Fibroblast of the aortic adventitia (primary cell): ENCODE measurements at places on chromosomes 13 and 19.

DNA sequence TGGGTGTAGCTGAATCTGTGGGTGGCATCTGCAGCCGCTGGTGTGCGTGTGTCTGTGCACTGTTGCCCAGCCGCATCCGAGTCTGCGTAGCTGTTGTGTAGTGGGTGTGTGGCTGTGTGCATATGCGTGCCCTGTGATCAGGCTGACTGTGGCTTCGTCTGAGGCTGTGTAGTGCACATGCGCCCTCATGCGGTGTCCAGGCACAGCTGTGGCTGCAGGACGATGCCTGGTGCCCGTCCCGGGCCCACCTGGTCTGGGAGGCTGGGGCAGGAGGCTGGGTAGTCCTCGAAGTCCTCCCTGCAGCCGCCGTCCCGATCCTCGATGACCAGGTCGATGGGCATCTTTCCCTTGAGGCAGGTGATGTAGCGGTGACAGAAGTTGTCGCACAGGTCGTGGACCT is 4.9 kb downstream of the MEIS3 start:
- no peak for DNase-seq

- DNase-seq, result peak; percentile 41
Observed at GRCh38 chr19:46373491-46374359, 26.8 kb downstream of the PPP5C start.

GRCh38 chr13:77523386-77523785 is 12.1 kb upstream of the SCEL start:
- no peak for DNase-seq

GRCh38 chr13:66534561-66534960 is 695.6 kb downstream of the PCDH9 start:
- DNase-seq, result no peak

- no peak for DNase-seq
Observed at GRCh38 chr19:2912306-2912705, 11.6 kb downstream of the ZNF57 start.

DNA sequence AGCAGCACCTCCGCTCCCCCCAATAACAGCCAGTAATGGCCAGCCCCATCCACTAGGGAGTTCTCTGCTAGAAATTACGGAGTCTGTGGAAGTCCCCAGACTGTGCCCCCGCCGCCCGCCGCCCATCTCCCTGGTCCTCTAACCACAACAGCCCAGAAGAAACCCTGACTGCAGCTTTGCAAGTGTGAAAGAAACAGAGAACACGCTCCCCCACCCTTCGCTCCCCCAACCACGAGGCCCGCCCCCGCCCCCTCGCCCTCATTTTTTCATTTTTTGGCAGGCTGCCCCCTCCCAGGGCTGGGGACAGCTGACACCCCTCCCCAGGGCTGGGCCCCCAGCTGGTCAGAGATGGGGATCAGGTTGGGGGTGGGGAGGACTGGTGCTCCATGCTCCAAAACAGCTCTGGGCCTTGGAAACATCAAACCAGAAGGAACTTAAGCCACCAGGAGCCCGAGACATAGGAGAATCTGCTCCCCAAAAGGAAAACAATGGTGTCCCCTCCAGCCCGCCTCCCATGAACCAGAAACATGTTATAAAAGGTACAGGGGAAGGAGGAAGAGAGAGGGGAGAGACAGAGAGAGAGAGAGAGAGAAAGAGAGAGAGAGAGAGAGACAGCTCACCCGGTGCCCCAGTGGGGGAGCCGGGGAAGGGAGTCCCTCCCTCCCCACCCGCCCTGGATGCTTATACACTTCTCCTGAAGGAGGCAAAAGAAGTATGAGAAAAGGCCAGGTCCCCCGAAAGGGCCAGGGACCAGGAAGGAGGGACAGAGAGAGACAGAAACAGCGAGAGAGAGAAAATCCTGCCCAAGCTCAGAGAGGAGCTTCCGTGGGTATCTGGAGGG is 29.8 kb upstream of the ASF1B start:
- no peak for DNase-seq

GRCh38 chr13:87235621-87236020 is 435.6 kb upstream of the SLITRK5 start:
- no peak for DNase-seq

- DNase-seq, result no peak
Observed at GRCh38 chr13:51763486-51763885, 40.5 kb downstream of the DHRS12 start.

DNA sequence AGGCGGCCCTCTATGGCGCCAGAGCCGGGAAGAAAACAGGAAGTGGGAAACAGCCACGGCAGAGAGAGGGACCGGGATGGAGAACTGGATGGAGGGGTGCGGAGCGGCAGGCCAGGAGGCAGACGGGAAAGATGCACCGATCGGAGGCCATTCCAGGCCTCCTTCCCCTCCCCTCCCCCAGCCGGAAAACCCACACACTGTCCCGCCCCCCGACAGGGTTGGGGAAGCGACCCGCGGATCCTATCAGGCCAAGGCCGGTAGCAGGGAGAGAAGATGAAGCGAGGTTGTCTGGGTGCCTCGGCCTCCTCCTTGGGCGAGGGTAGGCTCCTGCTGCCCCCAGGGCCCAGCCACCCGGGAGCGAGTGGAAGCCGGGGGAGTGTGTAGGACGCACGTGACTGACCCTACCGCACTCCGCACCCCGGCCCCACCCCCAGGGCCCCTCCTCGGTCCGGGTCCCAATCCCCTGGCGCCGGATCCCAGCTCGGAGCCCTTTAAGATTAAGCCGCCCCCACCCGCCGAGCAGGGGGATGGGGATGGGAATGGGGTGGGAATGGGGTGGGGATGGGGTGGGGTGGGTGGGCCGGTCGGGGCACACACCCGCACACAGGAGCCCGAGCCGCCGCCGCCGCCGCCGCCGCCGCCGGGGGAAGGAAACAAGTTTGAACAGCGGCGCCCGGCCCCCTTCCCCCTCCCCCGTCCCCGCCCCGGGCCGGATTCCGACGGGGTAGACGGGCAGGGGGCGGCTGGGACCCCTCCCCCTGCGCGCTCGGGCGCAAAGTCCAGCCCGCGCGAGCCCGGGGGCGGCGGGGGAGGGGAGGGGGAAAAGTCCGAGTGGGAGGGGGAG is 1.5 kb downstream of the ERF start:
- no peak for DNase-seq

- no peak for DNase-seq
Observed at GRCh38 chr13:43113603-43114002, 90.2 kb downstream of the DNAJC15 start.

- DNase-seq, result no peak
Observed at GRCh38 chr13:33459702-33460101, 174.1 kb upstream of the STARD13 start.

- peak; percentile 53 for DNase-seq
Observed at GRCh38 chr19:46728693-46729339, 11.9 kb upstream of the PRKD2 start.

- DNase-seq, result no peak
Observed at GRCh38 chr19:30587869-30588268, 215.7 kb downstream of the ZNF536 start.

- no peak for DNase-seq
Observed at GRCh38 chr13:108594153-108594552, 35.3 kb upstream of the MYO16 start.

GRCh38 chr19:51398096-51398704 is 7.8 kb upstream of the C19orf84 start:
- peak; percentile 41 for DNase-seq

- no peak for DNase-seq
Observed at GRCh38 chr13:27001705-27002104, 169.9 kb downstream of the USP12 start.

GRCh38 chr19:16197188-16197621 is 506 bp upstream of the AP1M1 start:
- peak; percentile 94 for DNase-seq

GRCh38 chr19:12790628-12791344 is 500 bp upstream of the JUNB start:
- DNase-seq, result no peak

DNA sequence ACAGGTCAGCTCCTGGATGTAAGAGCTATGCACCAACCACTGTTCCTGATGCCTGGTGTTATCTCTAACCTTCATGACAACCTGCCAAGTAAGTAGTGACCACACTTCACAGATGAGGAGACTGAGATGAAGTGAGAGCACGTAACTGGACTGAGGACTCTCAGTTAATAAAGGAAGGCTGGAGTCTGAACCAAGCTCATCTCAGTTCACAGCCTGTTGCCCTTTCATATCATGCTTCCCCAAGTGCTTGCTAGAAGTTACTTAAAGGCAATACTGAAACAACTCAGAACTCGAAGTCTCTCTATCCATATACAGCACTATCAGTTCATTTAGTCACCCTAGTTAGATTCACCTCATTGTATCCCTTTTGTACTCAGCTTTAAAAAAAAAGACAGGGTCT is 119.7 kb downstream of the ABCC4 start:
- DNase-seq, result no peak

DNA sequence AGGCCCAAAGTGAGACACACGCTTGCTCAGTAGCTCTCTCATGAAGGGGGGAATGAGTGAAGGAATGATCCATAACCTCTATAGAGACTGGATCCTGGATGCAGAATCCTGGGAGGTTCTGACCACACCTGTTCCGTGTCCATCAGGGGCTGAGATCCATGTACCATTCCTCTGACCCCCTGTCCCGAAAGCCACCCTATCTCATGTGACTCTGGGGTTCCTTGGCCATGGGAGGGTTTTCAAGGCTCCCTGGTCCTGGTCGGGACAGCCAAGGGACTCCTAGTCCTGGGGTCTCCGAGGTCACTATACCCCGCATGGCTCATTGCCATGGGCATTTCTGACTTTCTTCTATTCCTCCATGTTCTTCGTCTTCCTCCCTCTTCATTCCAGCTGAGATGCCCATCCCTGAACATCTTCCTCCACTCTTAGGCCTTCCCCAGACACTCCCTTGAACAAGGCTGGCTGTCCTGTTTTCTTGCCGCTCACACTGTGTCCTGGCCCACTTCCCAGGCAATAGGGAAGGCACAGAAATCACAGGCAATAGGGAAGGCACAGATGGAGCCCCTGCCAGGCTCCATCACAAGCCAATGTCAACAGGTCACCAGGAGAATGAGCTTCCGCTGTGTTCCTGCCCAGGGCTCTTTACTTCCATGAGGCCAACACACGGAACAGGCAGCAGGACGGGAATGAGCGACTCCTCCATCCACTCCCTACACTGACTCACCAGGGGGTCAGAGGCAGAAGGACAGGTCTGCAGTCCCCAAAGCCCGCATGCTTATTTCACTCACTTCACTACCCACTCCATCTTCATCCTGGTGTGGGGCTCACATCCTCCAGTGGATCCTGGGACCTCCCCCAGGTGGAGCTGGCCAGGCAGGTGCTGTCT is 3.2 kb downstream of the CEACAM5 start:
- DNase-seq, result no peak

GRCh38 chr19:41341669-41342490 is 11.8 kb downstream of the TGFB1 start:
- no peak for DNase-seq

DNA sequence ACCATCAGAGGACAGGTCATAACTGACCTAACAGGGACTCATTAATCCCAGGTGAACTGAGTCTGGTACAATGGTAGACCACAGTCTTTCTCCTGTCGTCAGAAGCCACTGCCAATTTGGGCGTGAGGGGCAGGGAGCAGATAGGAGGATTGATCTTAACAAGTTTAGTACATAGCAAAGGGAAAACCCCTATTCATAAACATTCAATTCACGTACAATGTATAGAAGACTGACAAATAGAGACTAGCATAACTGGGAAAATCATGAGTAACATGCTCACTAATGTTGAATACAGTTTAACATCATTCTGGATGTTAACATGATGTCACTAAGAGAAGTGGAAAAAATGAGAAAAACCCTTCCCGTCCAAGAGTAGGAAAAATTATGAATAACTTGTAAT is 54.1 kb downstream of the SLC7A1 start:
- no peak for DNase-seq

GRCh38 chr13:105665284-105665683 is 870.2 kb downstream of the EFNB2 start:
- no peak for DNase-seq

DNA sequence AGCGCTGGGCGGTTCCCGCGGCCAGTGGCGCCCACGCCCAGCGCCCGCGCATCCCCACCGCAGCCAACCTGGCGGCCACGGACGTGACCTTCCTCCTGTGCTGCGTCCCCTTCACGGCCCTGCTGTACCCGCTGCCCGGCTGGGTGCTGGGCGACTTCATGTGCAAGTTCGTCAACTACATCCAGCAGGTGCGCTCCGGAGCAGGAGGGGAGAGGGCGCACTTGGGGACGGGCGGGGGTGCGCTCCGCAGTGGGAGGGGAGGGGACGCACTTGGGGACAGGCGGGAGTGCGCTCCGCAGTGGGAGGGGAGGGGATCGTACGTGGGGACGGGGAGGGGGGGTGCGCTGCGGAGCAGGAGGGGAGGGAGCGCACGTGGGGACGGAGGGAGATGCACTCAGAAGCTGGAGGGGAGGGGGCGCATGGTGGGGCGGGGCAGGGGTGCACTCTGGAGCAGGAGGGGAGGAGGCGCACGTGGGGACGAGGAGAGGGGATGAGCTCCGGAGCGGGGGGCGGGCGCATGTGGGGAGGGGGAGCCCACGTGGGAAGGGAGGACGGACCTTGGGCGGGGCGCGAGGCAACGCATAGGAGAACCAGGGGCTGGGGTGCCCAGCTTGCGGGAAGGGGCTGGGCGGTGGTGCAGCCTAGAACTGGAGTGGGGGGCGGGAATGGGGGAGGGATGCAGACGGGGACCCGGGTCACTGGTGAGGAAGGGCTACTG is 1.5 kb downstream of the KISS1R start:
- no peak for DNase-seq

- DNase-seq, result no peak
Observed at GRCh38 chr19:49818649-49819370, 721 bp downstream of the MED25 start.

DNA sequence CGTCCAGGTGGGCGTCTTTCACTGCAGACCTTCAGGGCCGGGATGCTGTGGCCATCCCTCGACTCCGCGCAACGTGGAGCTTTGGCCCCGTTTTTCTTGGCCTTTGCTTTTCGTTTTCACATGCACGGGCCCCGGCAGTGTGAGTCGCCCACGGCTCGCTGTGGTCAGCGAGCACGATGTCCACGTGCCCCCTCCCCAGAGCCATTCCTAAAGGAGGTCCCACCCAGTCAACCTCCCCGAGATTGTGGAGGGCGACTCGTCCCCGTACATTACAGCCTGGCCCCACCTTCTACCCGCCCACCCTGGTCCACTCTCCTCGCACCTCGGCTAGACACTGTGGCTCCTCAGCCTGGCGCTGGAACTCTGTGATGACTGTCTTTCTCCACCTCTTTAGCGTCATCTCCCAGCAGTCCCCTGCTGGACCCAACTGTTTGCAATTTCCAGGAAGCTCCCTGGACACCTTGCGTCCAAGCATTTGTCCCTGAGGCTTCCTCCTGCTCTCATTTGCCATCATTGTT is 405 bp downstream of the ZNF446 start:
- peak; percentile 19 for DNase-seq

GRCh38 chr13:110529522-110530311 is 31.8 kb downstream of the RAB20 start:
- no peak for DNase-seq
